ENCODE measurements at places on chromosomes 7 and 10.

- DNase-seq = no peak
Measured at GRCh38 chr10:132101529-132101928, 35.8 kb downstream of the JAKMIP3 start.

DNA sequence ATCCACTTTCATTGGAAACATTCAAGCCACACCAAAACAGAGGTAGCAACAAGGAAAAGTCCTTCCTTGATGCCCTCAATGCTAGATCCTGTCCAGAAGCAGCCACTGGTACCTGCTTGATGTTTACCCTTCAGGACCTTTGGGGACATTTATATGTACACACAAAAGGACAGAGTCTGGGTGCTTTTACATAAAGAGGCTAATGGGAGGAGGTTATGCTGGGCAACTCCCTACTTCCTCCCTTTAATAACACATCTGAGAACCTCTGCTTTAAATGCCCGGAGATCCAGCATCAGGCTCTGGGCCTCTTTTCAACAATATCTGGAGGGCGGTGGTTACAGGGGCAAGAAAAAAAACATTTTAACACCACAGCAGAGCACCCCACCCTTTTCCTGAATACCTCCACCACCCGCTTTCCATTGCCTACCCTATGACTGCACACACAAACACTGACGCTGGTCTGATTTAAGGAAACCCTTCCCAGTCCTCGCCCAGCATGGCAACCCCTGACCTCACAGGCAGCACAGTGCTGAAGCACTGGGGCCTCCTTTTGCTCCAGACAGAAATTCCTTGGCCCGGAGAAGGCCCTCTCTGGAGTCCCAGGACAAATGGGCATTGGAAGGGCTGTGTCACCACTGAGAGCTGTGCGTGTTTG, 39.3 kb upstream of the DUSP5 start:
- DNase-seq = no peak

DNA sequence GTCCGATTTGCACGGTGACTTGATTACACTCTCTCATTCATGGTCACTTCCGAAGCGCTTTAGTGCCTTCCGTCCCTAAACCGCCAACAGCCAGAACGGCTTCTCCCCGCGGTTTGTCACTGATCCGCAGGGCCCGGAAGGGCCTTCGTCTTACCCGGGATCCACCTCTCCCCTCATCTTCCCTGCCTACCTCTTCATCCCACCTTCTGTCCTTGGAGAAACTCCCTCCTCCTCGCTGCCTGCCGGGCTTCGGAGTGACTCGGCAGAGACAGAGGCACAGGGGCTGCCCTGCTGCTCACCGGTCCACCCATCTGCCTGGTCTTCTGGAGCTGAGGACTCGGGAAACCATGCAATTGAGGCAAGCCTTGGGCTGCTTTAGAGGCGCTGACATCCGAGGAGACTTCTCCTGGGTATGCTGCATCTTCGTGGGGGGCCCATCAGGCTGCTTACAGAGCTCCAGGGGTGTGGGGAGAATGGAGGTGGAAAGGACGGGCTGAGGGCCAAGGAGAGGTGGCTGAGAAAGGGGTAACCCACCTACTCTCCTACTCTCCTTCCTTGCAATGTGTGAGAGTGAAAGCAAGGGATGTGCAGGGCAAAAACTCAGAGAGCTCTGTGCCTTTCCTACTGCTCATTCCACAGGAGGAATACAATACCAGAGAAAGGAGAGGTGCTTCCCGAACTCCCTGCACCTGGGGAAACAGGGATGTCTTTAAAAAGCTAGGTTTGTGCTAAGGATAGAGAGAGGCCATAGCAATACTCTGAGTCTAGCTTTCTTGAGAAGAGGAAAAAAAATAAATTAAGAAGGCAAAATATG, 1.0 kb upstream of the HOXA11 start:
- DNase-seq = no peak

GRCh38 chr10:45239642-45240041, 75.8 kb downstream of the OR13A1 start:
- DNase-seq = no peak

DNA sequence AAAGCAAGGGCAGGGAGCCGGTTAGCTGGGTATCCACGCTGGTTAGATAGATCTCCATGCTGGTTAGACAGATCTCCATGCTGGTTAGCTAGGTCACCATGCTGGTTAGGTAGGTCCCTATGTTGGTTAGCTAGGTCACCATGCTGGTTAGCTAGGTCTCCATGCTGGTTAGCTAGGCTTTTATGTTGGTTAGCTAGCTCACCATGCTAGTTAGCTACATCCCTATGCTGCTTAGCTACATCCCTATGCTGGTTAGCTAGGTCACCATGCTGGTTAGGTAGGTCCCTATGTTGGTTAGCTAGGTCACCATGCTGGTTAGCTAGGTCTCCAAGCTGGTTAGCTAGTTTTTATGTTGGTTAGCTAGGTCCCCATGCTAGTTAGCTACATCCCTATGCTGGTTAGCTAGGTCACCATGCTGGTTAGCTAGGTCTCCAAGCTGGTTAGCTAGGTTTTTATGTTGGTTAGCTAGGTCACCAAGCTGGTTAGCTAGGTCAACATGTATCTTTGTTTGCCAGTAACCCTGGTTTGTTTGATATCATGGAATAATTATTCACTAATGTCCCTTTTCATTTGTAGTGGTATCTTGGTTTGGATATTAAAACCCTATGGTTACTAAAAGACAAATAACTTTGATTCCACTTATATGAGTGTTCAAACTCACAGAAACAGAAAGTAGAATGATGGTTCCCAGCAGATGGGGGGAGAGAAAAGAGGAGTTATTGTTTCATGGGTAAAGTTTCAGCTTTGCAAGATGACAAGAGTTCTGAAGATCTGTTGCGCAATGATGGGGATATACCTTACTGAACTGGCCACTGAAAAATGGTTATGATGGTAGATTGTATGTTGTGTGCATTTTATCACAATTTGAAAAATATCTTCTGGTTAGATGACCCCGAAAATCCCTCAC, 136.2 kb downstream of the PRPF18 start:
- DNase-seq = no peak

- no peak for DNase-seq
Measured at GRCh38 chr10:108036265-108036664, 871.8 kb upstream of the SORCS1 start.

DNA sequence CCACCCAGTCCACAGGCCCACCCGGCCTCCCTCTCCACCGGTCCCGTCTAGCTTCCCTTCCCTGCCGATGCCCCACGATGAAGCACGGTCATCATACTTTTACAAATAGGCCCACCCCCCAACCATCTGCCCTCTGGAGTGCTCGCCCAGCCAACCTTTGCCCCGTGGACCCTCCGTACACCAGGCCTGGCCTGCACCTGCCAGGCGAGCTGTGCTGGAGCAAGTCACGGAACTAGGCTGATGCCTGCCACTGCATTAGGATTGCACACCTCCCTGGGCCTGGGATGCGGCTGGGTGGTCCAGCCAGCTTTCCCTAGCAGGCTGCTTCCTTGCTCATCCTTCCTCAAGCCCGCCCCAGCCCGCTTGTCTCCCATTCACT, 44.7 kb downstream of the PPIF start:
- no peak for DNase-seq

GRCh38 chr7:5094641-5095040, 49.0 kb downstream of the RBAK start:
- DNase-seq = no peak

DNA sequence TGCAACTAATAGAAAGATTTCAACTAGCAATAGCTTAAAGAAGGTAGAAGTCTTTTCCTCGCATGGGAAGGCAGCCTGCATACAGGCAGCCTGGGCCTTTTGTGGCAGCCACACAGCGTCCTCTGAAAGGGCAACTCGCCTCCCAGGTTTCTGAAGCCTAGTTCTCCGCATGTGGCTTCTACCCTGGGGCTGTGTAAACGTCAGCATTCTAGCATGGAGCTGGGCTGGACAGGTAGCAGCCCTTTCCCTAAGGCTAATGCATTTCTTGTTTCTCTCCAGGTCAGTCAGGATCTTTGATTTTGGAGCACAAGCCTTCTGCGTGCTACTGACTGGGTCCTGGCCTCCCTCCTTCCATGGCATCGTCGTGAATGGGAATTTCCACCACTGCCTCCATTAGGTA, 23.8 kb upstream of the SEC61G start:
- no peak for DNase-seq

All from Calu3 (cell line).